ENCODE measurements at places on chromosomes 4 and X.

- DNase-seq = no peak
Observed at GRCh38 chr4:2829321-2829932, 14.2 kb upstream of the ADD1 start.

DNA sequence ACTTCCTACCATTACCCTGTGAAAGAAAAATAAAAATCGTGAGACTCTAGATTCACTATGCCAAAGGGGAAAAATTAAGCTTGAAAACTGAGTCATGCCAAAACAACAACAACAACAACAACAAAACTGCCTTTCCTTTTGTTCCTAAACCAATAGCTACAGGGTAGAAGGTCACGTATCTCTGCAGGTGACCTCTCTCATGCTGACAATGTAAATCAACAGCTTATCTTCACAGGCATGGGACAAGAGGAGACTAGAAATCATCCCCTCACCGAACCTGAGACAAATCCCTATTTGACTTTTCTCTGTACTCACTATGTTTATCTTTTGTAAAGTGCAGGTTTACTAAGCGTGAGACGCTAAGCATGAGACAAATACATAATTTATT lies 20.5 kb upstream of the AADAT start:
- DNase-seq = no peak

- DNase-seq = no peak
Observed at GRCh38 chr4:40349561-40350198, 14.5 kb downstream of the CHRNA9 start.

DNA sequence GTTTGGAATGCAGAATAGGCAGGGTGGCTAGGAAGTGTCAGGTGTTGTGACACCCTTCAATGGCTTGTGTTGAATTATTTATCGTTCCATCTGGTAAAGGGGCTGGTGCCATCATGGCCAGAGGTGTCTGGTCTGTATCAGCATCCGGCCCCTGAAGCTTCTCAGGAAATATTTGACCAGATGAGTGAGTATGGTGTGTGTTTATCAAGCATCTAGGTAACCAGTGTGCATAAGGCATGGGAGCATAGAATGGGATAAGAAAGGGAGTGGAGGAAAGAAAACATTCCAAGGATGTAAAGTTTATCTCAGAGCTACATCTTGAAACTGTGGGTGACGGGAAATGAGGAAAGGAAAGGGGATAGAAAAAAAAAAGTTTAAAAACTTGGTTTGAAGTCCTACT lies 109.4 kb downstream of the KLHL4 start:
- no peak for DNase-seq

GRCh38 chr4:100983426-100983825 lies 363.9 kb downstream of the PPP3CA start:
- DNase-seq = no peak

- no peak for DNase-seq
Observed at GRCh38 chrX:70998411-70999027, 67.6 kb upstream of the SLC7A3 start.

DNA sequence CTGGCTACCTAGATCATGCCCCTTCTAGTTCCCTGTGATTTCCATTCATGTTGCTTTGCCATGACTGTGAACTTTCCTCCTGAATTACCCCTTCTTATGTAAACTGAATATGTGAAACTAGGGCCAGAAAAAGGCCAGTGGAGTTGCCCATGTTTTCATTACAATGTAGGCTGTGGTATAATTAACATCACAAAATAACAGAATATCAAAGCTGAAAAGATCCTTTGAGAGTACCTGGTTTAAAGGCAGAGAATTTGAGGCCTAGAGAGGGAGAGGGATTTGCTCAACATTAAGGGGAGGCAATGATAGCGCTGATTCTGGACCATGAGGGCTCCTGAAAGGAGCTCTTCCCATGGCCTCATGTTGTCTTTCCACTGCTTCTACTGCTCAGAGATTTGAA lies 392.2 kb downstream of the OPHN1 start:
- no peak for DNase-seq

DNA sequence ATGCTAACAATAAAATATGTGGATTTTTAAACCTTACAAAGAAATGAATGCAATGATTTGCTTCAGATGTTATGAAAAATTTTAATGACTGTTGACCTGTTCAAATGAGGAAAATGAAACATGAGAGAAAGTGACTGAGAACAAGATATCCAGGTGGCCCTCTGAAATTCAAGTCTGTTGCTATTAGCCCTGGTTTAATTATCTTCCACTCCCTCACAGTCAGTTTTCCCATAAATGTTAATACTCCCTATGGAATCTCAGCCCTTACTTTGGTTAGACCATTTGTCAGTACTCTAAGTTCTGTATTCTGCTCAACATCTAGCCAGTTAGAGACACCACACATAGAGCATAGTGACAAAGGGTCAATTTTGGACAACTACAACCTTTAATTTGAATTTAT lies 327.8 kb downstream of the PDGFC start:
- no peak for DNase-seq

DNA sequence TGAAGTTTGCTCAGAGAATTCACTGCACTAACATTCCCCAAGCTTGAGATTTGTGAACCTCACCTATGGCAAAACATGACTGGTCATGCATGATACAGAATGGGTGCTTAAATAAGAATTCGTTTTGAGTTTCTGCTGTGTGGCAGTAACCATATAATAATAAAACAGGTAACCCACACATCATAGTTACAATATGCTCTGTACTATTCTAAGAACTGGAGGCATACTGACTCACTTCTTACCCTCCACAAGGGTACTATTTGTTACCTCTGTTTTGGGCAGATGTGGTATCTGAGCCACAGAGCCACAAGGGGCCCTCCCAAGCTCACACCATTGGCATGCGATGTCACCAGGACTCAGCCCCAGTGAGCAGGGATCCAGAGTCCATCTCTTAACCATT lies 17.6 kb downstream of the SLC2A9 start:
- no peak for DNase-seq

- no peak for DNase-seq
Observed at GRCh38 chr4:56215901-56216300, 171.4 kb downstream of the AASDH start.

DNA sequence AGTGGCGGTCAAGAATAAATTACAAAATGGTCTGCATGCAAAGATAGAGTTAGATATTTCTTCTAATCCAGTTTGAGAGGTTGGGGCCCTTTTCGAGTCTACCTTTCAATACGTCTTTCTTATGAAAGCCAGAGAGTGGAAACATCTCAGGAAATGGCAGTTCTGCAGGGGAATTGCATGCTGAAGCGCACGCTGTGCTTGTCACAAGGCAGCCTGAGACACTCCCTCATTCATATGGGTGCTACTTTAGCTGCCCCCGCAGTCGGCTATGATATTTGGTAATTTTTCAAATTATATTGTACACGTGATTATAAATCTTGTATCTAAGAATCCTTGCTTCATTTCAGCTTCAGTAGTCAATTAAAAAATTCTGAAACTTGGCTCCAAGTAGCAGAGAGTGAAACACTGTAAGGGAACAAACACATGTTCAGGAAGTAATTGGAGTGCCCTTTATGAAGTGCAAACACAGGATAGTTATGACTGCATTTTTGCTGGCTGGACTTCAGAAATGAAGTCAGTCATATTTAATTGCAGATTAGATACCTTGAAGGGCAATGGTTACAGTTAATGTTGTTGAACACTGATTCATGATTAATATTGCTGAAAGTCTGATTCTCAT lies 145.5 kb upstream of the NAP1L5 start:
- no peak for DNase-seq

- DNase-seq = no peak
Observed at GRCh38 chrX:152865232-152865920, 32.5 kb upstream of the ZNF185 start.

GRCh38 chr4:683982-684622 lies 4.8 kb downstream of the SLC49A3 start:
- DNase-seq = no peak

DNA sequence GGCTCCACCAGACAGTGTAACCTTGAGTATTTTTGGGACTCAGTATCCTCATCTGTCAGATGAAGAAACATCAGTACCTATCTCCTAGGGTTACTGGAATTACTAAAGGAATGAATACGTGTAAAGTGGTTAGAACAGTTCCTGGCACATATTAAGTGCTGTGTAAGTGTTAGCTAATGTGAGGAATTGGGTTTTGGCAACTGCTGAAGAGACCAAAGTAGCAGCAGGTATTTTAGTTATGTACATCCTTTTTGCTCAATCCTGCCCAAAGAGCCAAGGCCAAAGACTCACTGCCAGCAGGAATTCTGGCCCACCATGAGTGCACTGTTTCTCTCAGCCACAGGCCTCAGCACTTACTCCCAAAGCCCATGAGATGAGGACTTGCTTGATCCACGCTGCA lies 16.7 kb upstream of the MCF2 start:
- no peak for DNase-seq

- no peak for DNase-seq
Observed at GRCh38 chr4:15400226-15400625, 27.6 kb upstream of the C1QTNF7 start.

DNA sequence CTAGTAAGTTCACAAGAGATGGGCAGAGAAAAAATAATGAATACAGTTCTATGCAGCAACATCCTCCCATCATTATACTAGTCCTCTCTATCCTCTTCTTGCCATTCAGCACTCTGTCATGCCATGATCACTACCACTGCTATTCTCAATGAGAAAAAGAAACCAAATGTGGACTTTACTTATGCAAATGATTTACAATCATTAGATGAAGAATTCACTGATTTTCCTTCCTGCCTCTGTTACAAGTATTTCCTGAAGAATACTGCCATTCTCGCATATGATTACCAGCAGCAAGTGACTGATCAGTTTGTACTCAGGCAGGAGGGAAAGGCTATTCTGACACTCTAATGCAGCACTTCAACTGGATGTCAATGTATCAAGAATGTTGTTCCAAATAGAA lies 50.3 kb downstream of the WDFY3 start:
- no peak for DNase-seq

DNA sequence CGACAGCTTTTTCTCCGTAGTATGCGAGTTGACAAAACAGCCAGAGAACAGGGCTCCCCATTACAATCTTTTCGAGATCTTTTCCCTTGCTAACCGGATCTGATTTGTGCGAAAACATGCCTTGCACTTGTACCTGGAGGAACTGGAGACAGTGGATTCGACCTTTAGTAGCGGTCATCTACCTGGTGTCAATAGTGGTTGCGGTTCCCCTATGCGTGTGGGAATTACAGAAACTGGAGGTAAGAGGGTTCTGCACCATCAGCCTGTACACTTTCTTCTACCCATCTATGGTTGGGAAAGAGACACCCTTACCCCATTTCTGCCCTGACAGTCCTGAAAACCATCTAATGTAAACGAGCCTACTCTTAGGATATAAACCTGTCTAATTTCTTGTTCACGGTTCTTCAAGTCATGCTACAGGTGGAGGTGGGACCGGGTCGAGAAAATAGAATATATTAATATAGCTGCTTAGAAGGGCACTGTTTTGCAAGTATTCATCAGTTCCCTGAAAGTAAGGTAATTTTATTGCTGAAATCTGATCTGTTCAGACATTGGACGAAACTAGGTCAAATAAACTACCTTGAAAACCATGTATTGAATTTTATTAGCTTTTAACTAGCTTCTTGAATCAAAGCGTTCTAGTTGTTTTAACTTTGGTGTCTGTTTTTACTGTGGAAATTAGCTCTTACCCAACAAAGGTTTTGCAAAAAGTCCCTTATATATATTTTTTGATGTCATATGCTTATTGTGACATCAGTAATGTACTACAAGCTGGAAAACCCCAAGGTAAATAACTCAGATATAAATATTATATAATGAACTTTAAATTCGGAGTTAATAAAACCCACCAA lies 869 bp downstream of the TMEM184C start:
- DNase-seq = no peak

GRCh38 chrX:40004246-40004535 lies 93.6 kb downstream of the BCOR start:
- DNase-seq = no peak

GRCh38 chr4:122508083-122508482 lies 51.6 kb upstream of the IL2 start:
- DNase-seq = no peak

DNA sequence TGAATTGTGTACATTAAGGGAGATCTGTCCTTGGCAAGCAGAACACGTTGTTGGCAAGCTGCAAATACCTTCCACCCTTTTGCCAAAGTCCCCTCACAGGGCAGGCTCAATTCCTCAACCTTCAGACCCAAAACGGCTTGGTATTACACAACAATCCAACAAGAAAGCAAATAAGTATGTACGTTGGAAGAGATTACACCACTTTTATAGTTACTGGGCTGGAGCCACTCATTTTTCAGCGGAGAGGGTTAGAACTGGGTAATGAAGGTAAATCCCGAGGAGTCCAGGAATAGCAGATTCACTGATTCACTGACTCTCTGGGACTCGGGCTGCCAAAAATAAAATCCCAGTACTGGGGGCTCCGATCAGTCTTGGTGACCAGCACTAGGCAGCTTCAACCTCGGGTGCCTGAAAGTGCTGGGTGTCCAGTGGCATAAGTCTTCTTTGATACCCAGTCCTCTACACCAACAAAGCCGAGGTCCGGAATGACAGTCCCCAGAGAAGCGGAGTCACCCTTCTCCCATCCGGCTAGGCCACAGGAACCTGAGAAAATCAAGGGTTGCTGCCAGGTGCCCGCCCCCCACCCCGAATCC lies 587 bp downstream of the TIMM8A start:
- no peak for DNase-seq

- DNase-seq = no peak
Observed at GRCh38 chr4:139808808-139809756, 143.5 kb downstream of the MGST2 start.

- DNase-seq = peak; percentile 58
Observed at GRCh38 chrX:135740681-135741149, 27.3 kb downstream of the CT45A1 start.

DNA sequence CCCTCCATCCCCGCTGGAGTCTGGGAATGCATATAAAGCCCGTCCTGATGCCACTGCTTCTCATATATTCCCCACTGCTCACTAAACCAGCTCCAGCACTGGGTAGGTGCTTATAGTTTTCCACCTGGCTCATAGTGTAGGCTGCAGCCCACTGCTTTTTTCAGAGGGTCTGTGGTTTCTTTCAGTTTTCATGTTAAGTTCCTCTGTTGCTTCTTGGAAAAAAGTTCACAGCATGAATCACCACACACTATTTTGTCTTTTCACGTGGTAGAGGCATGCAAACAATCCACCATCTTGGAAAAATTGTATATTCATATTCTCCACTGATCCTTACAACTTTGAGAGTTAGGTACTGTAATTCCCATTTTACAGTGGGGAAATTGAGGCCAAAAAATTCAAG lies 39.4 kb downstream of the DCLK2 start:
- DNase-seq = no peak

GRCh38 chr4:140020457-140021361 lies 133.3 kb downstream of the MAML3 start:
- DNase-seq = no peak

GRCh38 chr4:76607846-76608245 lies 172.8 kb downstream of the SHROOM3 start:
- DNase-seq = no peak

- DNase-seq = peak; percentile 19
Observed at GRCh38 chr4:177596035-177596434, 153.8 kb upstream of the AGA start.

DNA sequence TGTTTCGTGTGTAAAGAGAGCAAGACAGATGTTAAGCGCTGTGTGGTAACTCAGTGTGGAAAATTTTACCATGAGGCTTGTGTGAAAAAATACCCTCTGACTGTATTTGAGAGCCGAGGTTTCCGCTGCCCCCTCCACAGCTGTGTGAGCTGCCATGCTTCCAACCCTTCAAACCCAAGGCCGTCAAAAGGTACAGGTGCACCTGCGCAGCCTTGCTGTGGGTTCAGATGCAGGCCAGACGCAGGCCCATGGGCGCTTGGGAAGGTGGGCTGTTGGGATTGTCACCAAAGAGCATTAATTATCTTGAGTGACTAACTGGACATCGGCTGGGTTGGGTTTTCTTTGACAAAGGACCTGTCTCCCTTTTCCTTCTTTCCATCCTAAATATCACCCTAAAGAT lies 55.4 kb downstream of the NELFA start:
- no peak for DNase-seq
